ENCODE measurements at places on chromosomes 1 and 21.

GRCh38 chr1:9849691-9850441, 26.1 kb upstream of the CLSTN1 start:
- DNase-seq, result no peak

DNA sequence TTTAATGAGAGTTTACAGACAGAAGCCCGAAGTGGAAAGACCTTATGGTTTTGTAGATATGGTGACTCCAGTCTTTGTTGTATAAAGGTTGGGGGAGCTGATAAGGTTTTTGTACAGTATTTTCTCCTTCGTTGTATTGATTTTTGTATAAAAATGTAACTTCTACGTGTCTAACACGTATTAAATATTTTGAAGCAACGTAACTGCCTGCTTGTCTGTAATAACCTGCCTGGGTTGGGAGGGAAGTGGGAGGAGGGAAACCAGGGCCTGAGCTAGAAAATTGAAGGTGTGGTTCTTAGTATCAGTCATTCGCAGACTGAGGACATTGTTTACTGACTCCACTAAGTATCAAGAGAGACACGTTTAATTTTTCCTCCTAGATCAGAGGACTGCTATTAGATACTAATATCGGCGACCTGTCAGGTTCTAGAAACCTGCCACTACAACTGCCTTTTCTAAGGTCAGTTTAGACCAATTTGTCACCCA, 2.2 kb downstream of the IER5 start:
- no peak for DNase-seq

GRCh38 chr21:18840239-18840638, 436.7 kb upstream of the TMPRSS15 start:
- DNase-seq, result no peak

DNA sequence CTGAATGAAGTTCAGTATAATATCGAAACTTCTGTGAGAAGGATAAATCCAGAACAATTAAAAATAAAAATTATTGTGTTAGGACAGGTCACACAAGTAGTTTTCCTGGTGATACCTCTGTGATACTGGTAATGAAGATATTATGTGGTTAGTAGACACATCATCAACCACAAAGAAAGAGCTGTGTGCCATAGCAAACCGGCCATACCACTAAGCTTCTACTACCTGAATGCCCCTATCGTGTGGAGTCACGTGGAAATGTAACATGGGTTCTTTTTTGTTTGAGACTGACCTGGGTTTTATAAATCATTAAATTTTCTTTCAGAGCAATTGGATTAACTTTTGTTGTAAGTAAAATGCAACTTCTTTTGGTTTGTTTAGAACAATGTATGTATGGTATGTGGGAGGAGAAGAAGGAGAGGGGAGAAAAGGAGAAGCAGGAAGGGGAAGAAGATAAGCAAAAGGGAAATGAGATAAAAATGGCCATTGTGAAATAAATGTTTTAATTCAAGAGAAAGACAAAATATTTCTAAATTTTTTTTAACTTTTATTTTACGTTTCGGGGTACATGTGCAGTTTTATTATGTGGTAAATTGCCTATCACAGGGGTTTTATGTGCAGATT, 58.2 kb upstream of the LRRC8B start:
- DNase-seq, result no peak

DNA sequence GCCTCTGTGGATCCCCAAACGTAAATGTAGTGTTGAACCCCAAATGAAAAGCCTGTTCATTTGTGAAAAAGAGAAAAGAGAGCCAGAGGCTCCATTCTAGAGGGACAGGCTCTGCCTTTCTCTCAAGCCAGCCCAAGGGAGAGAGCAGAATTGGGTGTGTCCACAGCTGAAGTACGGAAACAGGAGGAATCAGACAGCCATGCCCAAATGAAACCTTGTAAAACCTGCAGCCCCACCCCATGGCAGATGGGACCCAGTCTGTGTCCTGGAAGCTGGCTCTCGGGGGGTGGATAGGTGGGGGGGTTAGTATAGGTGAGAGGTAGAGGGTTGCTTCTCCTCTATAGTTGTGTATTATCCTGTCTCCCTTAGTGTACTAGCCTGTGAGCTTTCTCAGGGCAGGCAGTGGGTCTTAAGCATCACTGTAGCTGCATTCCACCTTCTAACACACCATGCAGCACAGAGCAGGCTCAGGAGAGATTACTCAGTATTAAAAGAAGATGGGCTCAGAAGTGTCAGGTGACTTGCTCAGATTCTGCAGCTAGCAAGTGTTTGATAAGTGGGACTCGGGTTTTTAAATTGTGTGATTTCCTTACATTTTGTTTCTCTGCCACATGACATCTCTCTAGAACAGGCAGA, 67.4 kb upstream of the SIPA1L2 start:
- DNase-seq, result no peak

- no peak for DNase-seq
Measured at GRCh38 chr1:169461390-169462000, 24.2 kb downstream of the SLC19A2 start.

DNA sequence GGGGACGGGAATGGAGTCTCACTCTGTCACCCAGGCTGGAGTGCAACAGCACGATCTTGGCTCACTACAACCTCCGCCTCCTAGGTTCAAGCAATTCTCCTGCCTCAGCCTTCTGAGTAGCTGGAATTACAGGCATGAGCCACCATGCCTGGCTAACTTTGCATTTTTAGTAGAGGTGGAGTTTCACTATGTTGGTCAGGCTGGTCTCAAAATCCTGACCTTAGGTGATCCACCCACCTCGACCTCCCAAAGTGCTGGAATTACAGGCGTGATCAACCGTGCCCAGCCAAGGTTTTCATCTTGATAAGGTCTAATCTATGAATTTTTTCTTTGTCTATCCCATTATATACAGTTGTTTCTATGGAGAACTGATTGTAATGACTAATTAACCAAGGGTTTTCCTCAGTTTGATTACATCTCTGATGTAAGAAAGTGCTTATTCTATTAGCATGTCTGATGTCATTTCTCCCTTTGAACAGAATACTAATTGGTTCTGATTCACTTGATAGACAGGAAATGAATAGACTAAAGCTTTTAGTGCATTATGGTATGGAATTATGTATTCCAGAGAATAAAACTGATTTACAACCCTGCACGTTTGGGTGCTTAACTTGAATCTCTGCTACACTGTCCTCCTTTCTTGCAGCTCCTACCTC, 11.9 kb downstream of the PACC1 start:
- no peak for DNase-seq

DNA sequence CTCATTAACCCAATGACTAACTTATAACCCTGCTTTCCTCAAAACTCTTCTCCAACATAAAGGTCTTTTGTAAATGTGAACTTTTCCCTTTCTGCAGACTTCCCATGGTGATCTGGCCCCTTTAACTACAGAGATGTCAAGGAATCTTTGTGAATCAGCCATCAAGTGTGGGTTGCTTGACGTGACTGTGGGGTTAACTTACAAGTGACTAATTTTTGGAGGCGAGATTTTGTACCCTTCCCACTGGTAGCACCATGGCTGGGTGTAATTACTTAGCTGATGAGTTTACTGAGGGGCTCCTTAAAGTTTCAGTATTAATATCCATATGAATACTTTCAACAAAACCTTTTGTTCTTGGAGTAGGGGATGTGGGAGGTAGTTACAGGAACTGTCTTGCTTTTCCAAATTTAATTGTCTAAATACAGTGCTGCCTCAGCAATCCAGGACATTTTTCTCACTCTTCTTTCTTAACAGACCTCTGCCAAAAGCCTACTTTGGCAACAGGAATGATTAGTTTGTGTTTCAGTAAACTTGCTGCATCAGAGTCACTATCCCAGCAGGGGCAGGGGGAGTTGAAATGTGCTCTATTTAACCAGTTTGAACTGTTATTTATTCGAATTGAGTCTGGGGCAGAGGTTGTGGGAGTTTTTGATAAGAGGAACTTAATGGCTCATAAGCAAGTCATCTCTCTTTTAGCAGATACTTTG, 217.3 kb upstream of the FGGY start:
- DNase-seq, result no peak

GRCh38 chr1:36626435-36626834, 143.7 kb upstream of the CSF3R start:
- DNase-seq, result no peak

GRCh38 chr1:108591466-108591865, 31.6 kb downstream of the EEIG2 start:
- DNase-seq, result no peak

- no peak for DNase-seq
Measured at GRCh38 chr1:87683196-87683956, 354.7 kb downstream of the LMO4 start.

- no peak for DNase-seq
Measured at GRCh38 chr1:25580927-25581326, 35.7 kb upstream of the MAN1C1 start.

GRCh38 chr1:33126411-33127000, 45.6 kb downstream of the AZIN2 start:
- DNase-seq, result no peak

DNA sequence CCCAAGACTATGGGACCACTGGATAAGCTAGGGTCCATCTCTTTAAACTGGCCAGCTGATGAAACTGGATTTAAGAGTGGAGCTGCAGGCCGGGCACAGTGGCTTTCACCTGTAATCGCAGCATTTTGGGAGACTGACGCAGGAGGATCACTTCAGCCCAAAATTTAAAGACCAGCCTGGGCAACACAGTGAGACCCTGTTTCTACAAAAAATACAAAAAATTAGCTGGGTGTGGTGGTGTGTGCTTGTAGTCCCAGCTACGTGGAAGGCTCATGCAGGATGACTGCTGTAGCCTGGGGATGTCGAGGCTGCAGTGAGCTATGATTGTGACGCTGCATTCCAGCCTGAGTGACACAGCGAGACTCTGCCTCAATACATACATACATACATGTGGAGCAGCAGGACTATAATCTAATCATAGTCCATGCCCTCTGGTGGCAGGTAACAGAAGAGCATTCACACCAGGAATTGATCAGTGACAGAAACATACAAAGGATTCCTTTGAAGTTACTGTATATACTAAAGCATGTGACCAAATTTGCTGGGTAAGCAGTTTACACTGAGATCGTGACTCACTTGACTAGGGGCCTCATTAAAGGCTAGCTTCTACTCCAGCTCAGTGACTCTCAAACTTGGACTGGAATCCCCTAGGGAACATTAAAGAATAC, 101.5 kb upstream of the SLFNL1 start:
- no peak for DNase-seq

DNA sequence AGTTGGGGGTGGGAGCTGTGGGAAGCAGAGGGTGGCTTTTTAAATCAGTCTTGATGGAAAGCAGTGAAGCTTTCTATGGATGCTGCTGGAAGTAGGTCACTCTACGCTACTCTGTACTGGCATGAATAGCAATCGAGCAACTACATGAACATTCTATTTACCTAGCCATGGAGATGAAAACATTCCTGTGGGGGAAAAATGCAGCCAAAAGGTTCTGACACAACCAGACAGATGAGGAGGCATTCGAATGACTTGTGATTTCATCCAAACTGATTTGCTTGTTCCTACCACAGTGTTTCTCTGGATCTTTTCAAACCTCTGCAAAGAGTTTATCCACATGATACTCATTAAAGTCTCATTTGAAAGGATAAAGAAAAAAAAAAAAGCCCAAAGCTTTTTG, 95.0 kb downstream of the ASTN1 start:
- DNase-seq, result no peak

- DNase-seq, result no peak
Measured at GRCh38 chr1:215508311-215508710, 58.8 kb upstream of the KCTD3 start.

- DNase-seq, result no peak
Measured at GRCh38 chr21:15741510-15741909, 11.7 kb downstream of the USP25 start.

DNA sequence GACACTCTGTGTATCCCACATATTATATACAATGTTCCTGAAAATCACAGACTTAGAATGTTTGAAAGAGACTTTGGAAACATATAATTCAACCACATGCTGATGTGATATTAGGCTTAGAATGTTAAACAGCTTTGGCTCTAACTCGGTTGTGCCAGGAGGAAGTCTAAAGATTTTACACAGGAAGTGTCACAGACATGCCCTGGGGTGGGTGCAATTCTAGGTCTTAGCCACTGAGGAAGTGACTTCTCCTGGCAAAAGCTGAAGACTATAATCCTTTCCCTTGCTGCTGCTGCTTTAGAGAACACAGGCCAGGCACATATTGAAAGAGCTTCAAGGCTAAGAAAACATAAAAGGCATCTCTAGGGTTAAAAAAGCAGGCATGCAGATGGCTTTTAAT, 51.0 kb downstream of the RPL5 start:
- DNase-seq, result no peak

- no peak for DNase-seq
Measured at GRCh38 chr21:37489553-37489952, 123.0 kb downstream of the DYRK1A start.

DNA sequence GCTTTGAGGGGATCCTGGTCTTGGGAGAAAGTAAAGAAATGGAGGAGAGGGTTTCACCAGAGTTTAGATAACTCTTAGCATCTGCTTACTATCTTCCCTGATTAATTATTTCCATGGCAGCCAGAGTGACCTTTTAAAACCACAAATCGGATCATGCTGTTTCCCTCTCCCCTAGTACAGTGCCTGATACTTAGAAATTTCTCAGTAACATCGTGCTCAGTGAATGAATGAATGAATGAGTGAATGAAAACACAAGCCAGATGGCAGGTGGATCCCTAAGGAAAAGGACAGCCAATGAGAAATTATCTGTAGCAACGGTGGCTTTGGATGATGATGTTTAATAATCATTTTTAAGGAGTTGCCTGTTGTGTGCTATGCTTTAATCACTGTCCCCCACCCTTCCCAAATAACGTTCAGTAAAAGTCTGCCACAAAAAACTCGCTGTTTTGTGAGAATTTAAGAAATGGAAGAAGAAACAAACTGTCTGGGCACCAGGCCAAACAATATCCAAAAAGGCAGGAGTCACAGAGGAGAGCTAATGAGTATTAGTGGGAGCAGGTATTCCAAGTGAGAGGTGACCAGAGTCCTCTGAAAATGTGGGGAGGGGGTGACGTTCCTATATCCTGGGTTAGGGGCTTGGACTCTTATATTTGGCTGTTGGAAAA, 737 bp upstream of the SMAP2 start:
- no peak for DNase-seq

GRCh38 chr1:917466-918091, 6.1 kb upstream of the SAMD11 start:
- no peak for DNase-seq

GRCh38 chr1:231899713-231900435, 273.3 kb downstream of the DISC1 start:
- no peak for DNase-seq

- peak; percentile 44 for DNase-seq
Measured at GRCh38 chr1:67683766-67684525, 1.1 kb upstream of the GADD45A start.

DNA sequence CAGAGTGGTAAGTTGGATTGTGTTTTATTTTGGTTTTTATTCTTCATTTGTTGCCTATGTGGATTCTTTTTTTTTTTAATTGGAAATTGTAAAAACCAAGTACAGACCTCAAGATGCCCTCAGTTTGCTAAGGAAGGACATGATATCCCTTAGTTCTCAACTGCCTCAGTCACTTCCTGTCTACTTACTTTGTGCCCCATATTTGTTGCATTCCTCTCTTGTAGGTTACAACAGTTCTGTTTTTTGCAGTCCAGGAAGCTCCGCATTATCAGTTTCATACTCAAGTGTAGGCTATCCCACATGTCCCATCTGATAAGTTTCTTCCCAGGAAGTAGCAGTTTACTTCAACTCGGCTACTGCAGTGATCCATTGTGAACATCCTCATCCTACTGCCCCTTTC, 82.0 kb downstream of the RPAP2 start:
- DNase-seq, result no peak
